Naive thymus-derived CD4-positive, alpha-beta T cell (primary cell): ENCODE measurements at places on chromosomes 5 and 9.

GRCh38 chr9:133638076-133638475 is 1.9 kb downstream of the DBH start:
- no peaks in the 10 kb centered on the region for H3K4me1 ChIP-seq
- no peaks in the 10 kb centered on the region for H3K27me3 ChIP-seq
- no peak overlapping the region for H3K27ac ChIP-seq
- no peak overlapping the region for H3K4me3 ChIP-seq
- no peak for DNase-seq

DNA sequence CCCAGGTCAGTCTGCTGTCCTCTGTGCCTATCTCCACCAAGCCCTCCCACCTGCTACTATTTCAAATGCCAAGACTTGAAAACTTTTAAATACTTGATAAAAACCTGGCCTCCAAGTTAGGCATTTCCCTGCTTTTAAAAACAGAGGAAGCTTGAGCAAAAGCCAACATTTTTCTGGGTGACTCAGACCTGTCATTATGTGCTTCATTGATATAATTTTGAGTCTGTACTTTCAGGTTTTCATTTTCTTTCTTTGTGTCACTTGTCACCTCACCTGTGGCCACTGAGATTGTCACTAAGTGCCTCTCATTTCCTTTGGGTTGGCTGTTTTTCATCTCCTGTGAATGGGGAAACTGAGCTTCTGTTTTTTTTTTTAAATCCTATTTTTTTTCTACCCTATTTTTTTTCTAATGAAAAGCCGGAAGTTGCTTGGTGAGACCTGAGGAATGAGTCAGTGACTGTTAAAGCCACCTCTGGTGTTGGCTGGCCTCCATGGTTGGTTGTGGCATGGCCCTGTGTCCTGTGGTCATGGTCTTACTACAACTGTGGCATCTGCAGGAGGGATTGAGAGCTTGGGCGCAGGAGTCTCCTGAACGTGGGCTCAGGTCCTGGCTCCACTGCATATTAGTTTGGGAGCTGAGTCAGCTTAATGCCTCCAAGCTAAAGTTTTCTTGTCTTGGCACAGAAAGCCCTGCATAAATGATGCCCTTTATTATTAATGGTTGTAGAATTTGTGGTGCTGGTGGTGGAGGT is 56.7 kb downstream of the ARHGAP26 start:
- no peak for DNase-seq
- peaks cover 33% of the 10 kb centered on the region for H3K4me1 ChIP-seq
- no peak overlapping the region for H3K27ac ChIP-seq
- no peaks in the 10 kb centered on the region for H3K27me3 ChIP-seq

DNA sequence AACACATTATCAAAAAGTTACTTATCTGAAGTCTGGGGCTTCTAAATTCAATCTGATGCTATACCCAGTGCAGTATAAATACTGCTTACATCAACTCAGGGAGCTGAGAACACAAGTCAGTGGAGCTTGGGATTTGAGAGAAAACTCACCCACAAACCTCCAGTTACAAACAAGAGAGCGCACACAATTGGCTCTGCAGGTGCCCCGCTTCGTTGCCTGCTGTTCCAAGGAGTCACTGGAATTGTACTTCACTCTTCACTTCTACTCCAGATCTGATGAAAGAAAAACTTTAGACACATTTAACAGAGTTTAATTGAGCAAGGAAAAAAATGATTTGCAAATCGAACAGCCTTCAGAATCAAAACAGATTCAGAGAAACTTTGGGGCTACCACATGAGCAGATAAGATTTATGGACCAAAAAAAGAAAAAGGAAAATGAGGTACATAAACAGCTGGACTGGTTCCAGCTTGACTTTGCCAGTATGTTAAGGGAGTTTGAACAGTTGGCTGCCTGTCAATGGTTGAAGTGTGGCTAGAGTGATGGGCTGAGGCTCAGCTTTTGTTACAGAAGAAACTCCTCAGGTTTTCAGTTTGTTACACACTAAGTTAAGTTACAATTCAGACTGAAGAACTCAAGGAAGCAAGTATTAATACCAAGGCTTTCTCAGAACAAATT is 156.6 kb downstream of the AOPEP start:
- peaks cover 5% of the 10 kb centered on the region for H3K4me1 ChIP-seq
- no peak for DNase-seq
- no peaks in the 10 kb centered on the region for H3K36me3 ChIP-seq
- no peak overlapping the region for H3K27ac ChIP-seq

- DNase-seq: no peak
- no peaks in the 10 kb centered on the region for H3K4me1 ChIP-seq
- no peak overlapping the region for H3K27ac ChIP-seq
- H3K27me3 ChIP-seq: no peaks in the 10 kb centered on the region
- H3K36me3 ChIP-seq: no peaks in the 10 kb centered on the region
- no peak overlapping the region for H3K4me3 ChIP-seq
Measured at GRCh38 chr5:165224366-165225045, 1719.1 kb downstream of the MAT2B start.

DNA sequence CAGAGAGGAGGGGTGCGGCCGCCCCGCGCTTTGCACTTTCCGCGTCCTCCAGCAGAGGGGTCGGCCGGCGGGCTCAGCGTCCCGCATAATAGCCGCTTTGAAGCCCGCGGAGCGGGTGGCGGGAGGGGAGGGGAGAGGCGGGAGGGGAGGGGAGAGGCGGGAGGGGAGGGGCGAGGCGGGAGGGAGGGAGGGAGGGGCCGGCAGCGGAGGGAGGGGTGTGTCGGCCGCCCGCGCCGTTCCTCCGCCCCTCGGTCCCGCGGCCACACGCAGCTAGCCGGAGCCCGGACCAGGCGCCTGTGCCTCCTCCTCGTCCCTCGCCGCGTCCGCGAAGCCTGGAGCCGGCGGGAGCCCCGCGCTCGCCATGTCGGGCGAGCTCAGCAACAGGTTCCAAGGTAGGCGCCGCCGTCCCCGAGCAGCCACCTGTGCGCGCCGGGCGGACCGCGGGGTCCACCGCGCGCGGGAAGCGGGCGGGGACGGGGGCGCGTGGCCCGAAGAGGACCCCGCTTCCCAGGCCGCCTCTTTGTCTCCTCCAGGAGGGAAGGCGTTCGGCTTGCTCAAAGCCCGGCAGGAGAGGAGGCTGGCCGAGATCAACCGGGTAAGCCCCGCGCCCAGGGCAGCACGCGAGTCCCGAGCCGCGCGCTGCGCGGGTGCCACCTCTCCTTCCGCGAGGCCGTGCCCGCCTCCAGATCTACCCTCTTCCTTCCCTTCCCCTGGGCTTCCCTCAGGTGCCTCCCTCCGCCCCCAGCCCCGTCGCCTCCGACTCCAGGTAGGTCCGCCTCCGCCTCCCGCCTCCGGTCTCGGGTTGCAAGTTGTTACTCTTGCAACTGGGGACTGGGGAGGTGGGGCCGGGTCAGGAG is at the start of gene AIF1L:
AIF1L (plus strand) TSS at position 263 of the 857 bp plus-strand sequence; CDS start at position 362, 99 bp downstream.
- H3K27ac ChIP-seq: no peak within 1 kb of the TSS
- no peak for DNase-seq
- no peaks in the 10 kb centered on the region for H3K4me1 ChIP-seq
- no peaks in the 10 kb centered on the region for H3K27me3 ChIP-seq

- no peak overlapping the region for H3K27ac ChIP-seq
- H3K36me3 ChIP-seq: no peaks in the 10 kb centered on the region
- H3K4me3 ChIP-seq: no peak overlapping the region
Measured at GRCh38 chr9:90069085-90069484, 464.3 kb downstream of the GADD45G start.

- no peaks in the 10 kb centered on the region for H3K36me3 ChIP-seq
- H3K27me3 ChIP-seq: no peaks in the 10 kb centered on the region
- H3K4me1 ChIP-seq: peaks cover 7% of the 10 kb centered on the region
- no peak overlapping the region for H3K4me3 ChIP-seq
- H3K27ac ChIP-seq: no peak overlapping the region
- DNase-seq: no peak
Measured at GRCh38 chr5:172715931-172716682, 54.9 kb downstream of the DUSP1 start.

GRCh38 chr5:127223256-127223974 is 67.2 kb upstream of the MEGF10 start:
- H3K36me3 ChIP-seq: no peaks in the 10 kb centered on the region
- H3K27ac ChIP-seq: no peak overlapping the region
- H3K4me3 ChIP-seq: no peak overlapping the region
- no peaks in the 10 kb centered on the region for H3K27me3 ChIP-seq

DNA sequence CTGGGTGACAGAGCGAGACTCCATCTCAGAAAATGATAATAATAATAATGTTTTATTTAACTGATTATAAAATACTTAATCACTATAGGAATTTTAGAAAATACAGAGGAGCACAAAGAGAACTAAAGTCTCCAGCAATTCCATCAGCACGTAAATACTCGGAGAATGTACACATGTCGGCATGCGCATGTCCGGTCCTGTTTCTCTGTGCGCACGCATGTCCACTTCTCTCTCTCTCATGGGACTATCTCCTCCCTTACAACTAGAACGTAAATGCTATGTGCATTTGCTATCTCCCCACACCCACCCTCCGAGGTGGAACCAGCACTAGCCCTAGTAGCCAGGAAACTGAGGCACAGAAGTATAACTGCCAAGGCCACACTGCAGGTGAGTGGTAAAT is 19.0 kb downstream of the CCNJL start:
- no peaks in the 10 kb centered on the region for H3K36me3 ChIP-seq
- no peaks in the 10 kb centered on the region for H3K4me1 ChIP-seq
- no peaks in the 10 kb centered on the region for H3K27me3 ChIP-seq

DNA sequence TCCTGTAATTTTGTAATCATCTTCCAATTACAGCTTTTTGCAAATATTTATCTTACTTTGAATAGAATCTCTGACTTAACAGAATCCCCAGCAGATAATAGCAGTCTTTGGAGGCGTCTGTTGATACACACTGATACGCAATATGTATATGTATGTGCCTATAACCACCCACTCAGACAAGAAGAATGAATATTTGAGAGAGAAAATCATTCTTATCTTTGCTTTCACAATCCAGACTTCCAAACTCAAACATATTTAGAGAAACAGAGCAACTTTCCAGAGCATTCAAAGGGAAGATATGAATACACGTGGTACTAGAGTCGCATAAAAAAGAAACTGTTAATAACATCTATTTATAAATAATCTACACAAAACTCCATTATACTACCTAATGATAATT is 6.1 kb downstream of the RORB start:
- H3K4me3 ChIP-seq: no peak overlapping the region
- DNase-seq: no peak
- no peaks in the 10 kb centered on the region for H3K4me1 ChIP-seq
- H3K27me3 ChIP-seq: no peaks in the 10 kb centered on the region
- no peaks in the 10 kb centered on the region for H3K36me3 ChIP-seq

DNA sequence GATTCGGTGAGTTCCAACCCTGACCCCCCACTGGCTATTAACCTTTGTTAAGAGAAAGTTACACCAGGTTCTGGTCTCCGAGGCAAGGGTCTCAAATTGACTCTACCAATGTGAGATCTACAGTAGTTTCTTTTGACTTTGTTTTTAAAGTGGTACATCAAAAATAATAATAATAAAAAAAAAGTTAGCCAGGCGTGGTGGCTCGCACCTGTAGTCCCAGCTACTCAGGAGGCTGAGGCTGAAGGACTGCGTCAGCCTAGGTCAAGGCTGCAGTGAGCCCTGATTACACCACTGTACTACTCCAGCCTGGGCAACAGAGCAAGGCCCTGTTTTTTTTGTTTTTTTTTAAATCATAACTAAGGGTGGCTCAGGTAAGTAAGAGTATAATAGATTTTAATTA is 1.0 kb upstream of the KLF9 start:
- H3K4me3 ChIP-seq: no peak overlapping the region
- peak overlapping the region; percentile 99 for H3K27ac ChIP-seq
- peaks cover 32% of the 10 kb centered on the region for H3K4me1 ChIP-seq
- H3K27me3 ChIP-seq: no peaks in the 10 kb centered on the region
- no peak for DNase-seq

GRCh38 chr9:121651295-121652020 is at the start of gene DAB2IP:
DAB2IP (plus strand) TSS chr9:121651634; CDS start chr9:121651776, 142 bp downstream.
- H3K27ac ChIP-seq: no peak within 1 kb of the TSS
- no peak within 1 kb of the TSS for H3K4me3 ChIP-seq
- peaks cover 11% of the 10 kb centered on the region for H3K27me3 ChIP-seq
- H3K36me3 ChIP-seq: no peaks in the 10 kb centered on the region
- no peaks in the 10 kb centered on the region for H3K4me1 ChIP-seq

- H3K27ac ChIP-seq: no peak overlapping the region
- no peaks in the 10 kb centered on the region for H3K4me1 ChIP-seq
- no peaks in the 10 kb centered on the region for H3K36me3 ChIP-seq
- no peak for DNase-seq
Measured at GRCh38 chr5:169126481-169127021, 174.4 kb downstream of the SLIT3 start.
